ENCODE measurements at places on chromosomes 5 and 9.

GRCh38 chr5:17854901-17855300 is 220.6 kb downstream of the TAF11L14 start:
- no peak for DNase-seq

GRCh38 chr9:18601956-18602355 is 128.0 kb downstream of the ADAMTSL1 start:
- no peak for DNase-seq

- no peak for DNase-seq
Measured at GRCh38 chr5:1834721-1835429, 33.7 kb downstream of the NDUFS6 start.

GRCh38 chr9:72622186-72622585 is 100.8 kb downstream of the TMC1 start:
- DNase-seq = no peak

DNA sequence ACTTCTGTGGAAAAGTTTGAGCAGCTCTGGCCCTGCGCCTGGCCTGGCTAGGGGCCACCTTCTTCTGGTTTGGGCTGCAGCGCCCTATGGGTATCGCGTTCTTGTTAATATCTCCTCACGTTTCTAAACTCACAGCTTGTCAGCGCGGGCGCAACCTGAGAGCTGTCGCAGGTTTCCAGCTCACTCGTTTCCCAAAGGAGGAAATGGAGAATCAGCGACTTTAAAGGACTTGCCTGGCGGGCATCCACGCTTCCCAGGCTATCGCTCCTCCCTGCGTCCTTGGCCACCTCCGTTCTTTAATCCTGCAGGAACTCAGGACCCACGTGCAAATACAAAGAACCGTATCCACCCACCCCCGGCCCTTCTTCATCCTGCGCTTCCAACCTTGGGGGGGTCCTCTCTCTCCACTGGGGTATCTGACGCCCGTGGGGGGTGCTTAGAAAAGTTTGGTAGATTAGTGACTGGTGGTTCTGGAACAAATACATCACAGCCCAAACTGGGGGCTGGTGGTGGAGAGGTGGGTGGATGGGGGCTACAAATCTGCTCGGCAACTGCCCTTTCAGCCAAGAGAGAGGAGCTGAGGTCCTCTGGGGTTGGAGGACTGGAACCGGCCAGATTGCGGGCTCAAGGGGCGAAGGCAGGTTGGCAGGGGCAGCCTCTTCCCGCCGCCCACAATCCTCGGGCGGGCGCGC is 578 bp upstream of the PSAT1 start:
- no peak for DNase-seq

DNA sequence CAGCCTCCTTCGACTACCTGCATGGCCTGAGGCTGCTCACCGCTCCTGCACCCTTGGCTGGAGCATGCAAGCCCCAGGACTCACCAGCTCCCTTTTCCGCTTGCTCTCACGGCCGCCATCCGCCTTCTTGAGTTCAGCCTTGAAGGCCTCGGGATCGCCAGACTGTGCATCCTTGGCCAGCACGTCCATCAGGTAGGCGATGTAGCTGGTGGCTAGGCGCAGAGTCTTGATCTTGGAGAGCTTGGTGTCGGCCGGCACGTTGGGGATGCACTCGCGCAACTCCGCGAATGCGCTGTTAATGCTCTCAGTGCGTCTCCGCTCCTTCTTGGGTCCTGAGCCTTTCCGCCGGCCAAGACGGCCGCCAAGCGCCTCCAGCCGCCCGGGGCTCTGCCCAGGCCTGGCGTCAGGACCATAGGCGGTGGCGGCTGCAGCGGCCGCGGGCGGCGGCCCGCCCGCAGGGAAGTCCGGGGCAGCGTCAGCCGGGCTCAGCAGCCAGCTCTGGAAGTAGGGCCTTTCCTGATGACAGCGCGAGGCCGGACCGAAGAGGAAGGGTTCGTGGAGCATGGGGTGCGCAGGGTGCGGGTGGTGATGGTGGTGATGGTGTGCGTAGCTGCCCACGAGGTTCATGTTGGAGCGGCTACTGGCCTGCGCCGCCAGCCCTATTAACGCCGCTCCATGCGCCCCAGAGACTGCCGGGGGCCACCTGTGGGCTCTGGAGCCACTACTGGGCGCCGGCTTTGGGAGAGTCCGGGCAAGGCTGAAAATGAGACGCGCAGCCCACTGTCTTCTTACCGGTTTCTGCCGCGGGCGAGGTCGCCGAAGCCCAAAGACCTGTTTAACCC is 424 bp downstream of the HAND1 start:
- no peak for DNase-seq

- no peak for DNase-seq
Measured at GRCh38 chr5:39774605-39775004, 349.8 kb upstream of the DAB2 start.

DNA sequence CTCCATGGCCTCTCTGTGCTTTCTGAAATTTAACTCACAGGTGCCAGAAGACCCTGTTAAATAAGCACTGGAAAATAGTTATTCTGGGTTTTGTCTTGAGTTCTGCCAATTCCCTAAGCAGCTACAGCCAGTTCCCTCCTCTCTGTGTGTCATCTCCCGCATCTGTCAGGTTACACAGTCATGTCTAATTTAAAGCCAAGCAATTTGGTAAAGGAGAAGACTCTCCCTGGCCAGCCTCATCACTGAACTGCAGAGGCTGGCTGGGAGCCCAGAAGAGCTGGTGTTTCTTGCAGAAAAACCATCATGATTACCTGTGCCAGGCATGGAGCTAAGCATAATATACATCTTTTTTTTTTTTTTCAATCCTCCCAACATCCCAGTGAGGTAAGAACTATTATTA is 141.3 kb upstream of the ZNF366 start:
- no peak for DNase-seq

GRCh38 chr9:127283917-127284497 is 19.4 kb downstream of the GARNL3 start:
- no peak for DNase-seq

- DNase-seq = no peak
Measured at GRCh38 chr9:122475717-122476116, 2.0 kb downstream of the OR1J1 start.

GRCh38 chr5:155936520-155937406 is 390.2 kb upstream of the SGCD start:
- no peak for DNase-seq
